ENCODE measurements at places on chromosomes 1 and 21.

GRCh38 chr1:156540955-156541354, 31.4 kb downstream of the IQGAP3 start:
- DNase-seq = no peak

GRCh38 chr1:186102547-186103148, 272.4 kb downstream of the TPR start:
- no peak for DNase-seq

DNA sequence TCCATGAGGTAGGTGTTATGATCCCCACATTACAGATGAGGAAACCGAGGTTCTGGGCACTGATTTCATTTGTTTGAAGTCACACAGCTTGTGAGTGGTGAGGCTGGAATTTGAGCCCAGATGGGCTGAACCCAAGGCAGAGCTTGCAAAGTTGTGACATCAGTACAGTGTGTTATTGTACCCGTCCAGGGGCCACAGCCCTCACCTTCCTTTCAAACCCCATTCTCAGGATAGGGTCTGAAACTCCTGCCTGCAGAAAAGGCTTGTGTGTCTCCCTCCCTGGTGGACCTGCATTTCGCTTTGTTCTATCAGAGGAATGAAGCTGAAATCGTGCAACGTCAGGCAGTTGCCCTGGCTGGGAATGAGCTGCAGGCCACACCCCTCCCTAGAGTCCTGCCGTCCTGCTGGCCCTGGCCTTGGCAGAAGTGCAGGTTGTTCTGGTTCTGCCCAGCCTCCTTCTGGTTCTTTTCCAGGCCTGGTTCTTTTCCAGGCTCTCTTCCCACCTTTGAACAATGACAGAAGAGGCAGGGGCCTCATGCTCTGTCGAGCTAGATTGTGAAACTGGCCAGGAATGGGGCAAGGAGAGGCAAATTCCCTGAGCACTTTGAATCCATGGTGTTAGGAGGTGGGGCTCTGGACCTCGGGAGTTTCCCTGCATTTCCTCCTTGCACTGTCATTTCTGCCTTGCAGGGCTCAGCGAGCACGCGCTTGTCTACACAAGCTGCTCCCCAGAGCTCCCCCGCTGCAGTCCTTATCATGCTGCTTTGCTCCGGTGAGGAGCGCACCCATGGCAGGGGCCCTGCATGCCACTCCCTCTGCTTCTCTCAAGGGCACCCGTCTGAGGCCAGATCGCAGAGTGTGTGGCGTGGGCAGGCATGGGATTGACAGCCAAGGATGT, 8.2 kb upstream of the MYOM3 start:
- no peak for DNase-seq

DNA sequence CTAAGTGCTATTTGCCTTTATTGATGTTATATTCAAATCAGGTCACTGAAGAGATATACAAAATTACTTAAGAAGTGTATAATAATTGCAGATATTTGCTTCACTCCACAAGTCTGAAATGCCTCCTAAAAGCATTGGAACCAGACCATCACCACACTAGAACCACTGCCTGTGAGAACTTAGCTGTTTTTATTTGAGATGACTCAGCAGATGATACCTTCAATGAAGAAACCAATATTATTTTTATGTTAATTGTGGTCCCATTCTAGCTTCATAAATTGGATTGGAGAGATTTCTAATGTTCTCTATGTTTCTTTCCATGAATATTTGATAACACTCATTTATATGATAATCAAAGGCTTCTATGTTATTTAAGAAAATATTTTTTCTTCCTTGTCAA, 740.6 kb downstream of the KCNT2 start:
- DNase-seq = no peak

- no peak for DNase-seq
These were observed 71.4 kb downstream of the AXDND1 start for GRCh38 chr1:179437171-179437570.

GRCh38 chr1:201399352-201400126, 415 bp upstream of the LAD1 start:
- DNase-seq = no peak

Measured in stimulated activated CD4-positive, alpha-beta T cell treated with anti-CD3 and anti-CD28 coated beads, TNF-alpha, amount 100 ng/mL, for 1 hour (primary cell).